CD4-positive, alpha-beta T cell treated with Interleukin-15 for 4 hours (primary cell): ENCODE measurements at places on chromosomes 6 and 20.

- no peak for DNase-seq
Measured at GRCh38 chr6:27777614-27778355, 134.4 kb downstream of the OR2B2 start.

DNA sequence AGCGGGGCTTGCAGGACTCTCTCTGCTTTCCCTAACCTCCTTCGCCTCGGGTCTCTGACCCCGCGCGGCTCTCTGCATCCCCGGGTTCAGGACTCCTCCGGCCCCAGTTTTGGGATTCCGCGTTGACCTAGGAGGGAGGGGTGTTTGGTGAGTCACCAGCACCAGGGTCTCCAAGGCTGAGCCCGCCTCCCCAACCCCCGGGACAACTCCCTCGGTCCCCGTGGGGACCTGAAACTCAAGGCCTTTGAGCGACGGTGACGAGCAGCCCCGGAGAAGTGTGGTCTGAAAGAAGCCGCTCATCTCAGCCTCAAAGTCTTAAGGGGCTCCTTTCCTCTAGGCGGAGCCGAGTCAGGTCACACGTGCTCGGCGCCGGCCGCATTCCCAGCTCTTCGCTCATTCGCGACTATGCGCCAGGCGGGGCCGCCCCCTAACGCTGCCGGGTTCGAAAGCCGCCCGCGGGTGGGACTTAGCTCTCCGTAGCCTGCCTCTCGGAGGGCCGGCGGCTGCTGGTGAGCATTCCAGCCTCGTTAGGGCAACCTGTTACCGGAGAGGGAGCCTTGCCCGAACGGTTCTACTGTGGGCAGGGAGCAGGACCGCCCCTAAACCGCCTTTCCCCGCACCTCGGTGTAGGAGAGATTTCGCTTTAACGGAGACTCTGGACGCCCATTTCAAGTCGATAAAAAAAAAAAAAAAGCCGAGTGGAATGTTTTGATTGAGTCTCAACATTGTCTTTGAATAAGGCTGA is 3.0 kb upstream of the PRDM13 start:
- DNase-seq, result no peak

DNA sequence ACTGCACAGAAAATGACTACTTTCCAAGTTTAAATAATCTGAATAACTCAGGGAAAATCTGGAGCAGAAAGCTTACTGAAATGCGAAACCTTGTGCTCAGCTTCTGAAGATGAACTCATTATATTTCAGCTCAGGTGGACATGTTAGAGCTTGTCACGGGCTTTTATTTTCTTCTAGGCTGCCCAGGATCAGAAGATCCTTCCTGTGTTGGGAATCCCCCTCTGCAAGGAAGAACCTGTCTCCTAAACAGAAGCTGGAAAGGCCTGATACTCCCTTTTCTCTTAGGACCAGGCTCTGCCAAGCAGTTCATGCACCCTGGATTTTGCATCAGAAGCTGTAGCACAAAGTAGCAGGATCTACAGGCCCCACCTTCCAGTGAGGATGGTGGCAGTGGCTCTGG is 5.1 kb upstream of the SLC2A12 start:
- no peak for DNase-seq

GRCh38 chr6:16420337-16420714 is 181.9 kb downstream of the GMPR start:
- no peak for DNase-seq

DNA sequence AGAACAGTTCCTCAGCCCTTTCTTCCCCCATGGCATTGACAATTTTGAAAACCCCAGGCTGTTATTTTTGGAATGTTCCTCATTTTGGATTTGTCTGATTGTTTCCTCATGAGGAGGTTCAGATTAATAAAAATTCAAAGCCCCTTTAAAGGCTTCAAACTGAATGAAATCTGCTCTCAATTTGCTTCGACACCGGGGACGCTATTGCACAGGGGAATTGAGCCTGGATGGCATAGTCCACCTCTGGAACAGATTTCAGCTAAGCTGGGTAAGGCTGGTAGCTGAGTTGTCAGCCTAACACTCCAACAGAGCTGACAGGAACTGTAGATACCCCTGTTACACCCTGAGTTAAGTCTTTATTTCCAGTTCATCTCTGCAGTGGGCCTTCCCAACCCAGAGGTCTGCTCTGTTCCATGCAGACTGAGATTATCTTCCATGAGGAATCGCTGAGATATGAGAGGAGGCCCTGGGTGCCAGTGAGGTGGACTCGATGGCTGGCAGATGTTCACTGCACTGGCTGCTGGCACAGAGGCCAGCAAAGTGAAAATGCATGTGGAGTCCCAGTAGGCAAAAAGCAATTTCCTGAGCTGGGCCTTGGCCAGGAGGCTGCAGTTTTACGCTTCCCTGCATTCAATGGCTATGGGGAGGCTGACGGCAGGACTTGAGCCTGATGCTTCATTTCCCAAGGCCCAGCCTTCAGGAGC is 73.3 kb upstream of the PAX1 start:
- no peak for DNase-seq

DNA sequence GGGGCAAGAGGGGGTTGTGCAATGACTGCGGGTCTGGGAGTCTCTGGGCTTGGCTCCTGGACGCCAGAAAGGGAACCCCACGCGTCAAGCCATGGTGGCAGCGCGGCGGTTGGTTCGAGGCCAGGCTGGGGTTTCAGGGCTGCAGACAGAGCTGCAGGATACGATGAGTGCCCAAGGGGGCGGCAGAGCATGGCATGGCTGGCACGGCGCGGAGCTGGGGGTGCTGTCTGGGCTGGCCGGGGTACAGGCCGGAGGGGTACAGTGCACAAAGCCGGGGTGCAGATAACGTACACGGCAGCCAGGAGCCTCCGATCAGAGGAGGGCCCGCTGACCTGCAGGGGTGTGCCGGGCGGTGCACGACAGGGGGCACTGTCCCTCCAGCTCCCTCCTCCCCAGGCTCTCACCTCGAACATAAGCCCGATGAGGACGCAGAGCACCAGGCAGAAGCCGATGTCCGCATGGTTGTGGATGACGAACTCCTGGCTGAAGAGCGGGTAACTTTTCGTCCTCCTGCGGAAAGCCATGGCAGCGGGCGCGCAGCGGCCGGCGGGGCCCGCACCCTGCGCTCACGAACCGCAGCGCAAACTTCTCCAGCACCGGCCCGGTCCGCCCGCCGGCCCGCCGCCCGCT is 353 bp downstream of the TRAM2 start:
- peak; percentile 61 for DNase-seq

DNA sequence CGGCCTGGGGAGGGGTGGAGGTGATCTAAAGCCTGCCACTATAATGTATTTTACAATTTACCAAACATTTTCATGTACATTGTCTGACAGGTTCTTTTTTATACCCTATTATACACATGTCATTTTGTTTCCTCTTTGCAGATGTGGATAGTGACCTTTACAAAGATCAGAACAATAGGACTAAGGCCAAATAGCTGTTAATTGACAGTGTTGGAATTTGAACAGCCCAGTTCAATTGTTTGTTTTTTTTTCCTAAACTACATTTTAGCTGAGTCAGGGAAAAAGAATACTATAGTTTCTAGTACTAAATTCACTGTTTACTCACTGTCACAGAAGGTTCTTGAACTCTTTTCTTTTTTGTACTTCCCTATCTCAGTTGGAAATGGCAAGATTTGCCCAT is 40.2 kb downstream of the PGM3 start:
- no peak for DNase-seq

GRCh38 chr20:62572980-62573379 is 69.3 kb upstream of the SLCO4A1 start:
- DNase-seq, result no peak

DNA sequence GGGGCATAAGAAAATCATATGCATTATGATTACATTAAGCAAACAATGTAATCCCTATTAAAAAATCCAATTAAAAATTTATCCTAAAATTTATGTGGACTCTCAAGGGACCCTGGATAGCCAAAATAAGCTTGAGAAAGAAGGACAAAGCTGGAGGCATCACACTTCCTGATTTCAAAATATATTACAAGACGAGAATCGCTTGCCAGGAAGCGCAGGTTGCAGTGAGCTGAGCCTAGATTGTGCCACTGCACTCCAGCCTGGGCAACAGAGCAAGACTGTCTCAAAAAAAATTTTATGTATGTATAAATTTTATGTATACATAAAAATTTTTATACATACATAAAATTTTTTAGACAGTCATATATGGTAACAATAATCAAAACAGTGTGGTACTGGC is 48.5 kb upstream of the GCNT2 start:
- DNase-seq, result no peak

DNA sequence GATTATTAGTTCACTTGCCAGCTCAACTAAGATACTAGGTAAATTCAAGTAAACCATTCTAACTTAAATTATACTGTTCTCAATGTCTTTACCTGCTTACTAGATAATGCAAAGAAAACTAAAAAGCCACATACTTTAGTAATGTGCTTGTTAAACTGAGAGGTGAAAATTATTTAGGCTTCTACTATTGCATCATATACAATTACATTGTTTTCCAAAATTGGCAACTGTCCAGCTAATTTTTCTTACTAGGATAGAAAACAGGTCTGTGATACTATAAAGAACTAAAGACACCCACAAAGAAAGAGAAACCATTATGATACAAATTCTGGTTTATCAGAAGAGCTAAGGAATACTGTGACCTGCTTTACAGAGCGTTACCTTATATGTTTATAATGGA is 45.6 kb upstream of the ALDH8A1 start:
- DNase-seq, result no peak

GRCh38 chr20:1013566-1014340 is 11.6 kb upstream of the RSPO4 start:
- DNase-seq, result no peak

GRCh38 chr6:25794784-25795183 is 37.1 kb downstream of the SLC17A1 start:
- no peak for DNase-seq

DNA sequence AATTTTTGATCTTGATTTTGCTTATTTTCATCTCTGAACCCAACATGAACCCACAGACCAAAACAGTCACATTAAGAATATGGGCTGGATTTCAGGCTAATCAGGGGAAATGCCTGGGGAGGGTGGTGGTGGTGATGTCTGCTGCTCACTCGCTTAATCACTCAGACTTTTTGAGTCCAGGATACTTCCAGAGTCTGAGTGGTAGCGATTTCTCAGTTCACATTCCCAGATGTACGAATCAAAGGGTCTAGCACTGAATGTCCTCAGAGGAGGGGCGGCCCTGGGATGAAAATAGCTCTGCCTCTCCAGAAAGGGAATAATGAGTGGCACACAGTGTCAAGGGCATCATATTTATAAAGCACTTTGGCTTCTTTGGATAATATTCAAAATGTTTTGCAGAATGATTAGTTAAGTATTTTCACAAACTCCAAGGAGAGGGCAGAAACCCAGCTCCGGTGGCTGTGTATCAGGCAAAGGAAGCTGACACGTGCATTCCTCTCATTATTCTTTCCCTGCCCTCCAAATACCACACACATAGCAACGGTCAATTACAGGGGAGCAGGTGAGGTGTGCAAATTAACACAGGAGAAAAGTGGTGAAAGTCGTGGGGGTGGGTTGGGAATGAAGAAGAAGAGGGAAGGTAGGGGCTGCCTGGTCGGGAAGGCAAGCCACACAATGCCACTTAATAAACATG is 345.2 kb upstream of the RSPO3 start:
- DNase-seq, result no peak

GRCh38 chr6:35522660-35523658 is 10.3 kb upstream of the TULP1 start:
- peak; percentile 71 for DNase-seq

DNA sequence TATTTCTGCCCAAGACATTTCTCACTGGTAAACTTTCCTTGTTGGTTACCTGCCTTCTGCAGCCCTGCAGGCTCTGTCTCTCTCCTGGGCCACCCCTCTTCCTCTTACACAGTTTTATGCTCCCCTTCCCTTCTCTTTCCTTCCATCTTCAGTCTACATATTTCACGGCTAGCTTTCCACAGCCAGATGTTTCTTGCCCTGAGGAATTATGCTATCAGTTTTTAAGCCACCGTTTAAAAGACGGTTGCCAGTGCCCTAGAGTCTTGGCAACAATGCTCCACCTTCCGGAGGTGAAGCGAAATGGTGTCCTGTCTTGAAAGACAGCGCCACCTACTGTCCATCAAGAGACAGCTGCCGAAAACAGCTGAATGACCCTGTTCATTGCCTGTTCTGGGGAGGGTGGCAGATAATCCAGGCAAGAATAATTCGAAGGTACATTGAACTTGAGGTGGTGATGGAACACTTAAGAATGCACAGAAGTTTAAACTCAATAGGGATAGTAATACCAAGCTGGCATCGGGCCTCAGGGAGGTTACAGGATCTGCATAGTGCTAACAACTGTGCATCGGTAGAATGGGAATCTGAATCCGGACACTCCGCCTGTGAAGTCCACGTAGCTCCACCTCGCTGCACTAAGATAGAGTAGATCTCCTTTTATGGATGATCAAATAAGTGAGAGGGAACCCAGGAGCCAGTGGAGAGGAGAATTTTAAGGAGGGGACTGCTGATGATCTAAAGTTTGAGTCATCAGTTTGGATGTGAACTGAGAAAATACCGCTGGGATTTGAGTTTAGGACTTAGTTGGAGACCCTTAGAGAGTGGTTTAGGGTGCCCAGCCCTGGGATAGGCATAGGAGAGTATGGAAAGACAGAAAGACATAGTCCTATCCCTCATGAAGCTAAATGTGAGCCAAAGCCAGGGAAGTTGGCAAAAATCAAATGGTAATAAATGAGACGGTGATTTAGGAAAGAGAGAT is 4.8 kb upstream of the TRIM40 start:
- DNase-seq, result peak; percentile 82

- no peak for DNase-seq
Measured at GRCh38 chr6:98136333-98136732, 698.0 kb upstream of the POU3F2 start.

GRCh38 chr6:124714728-124715127 is 247.5 kb upstream of the RNF217 start:
- no peak for DNase-seq

DNA sequence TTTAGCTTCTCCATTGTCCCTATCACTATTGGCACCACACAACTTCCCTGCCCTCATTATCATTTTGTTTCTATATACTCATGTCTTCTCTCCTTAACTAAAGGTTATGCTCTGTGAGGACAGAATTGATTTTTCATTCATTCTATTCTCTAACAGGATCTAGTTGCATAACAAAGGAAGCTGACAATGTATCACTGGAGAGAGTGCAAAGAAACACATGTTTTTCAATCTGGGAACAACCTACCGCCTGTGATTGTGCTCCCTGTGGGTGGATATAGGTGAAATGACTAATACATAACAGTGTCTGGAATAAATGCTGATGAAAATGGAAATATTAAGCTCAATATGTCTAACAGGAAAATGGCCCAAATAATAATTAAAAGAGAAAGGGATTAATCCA is 56.6 kb downstream of the COL12A1 start:
- DNase-seq, result no peak

DNA sequence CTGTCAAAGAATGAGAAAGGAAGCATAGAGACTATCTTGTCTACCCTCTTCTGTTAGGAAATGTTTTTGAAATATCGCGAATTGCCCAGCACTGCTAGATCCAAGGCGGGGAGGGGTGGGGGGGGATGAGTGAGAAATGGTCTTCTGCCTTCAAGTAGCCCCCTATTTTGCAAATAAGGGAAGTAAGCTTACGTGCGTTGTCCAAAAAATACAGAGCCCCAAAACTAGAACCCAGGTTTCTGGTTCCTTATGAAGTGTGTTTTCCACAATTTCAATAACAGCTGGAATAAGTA is 923 bp upstream of the ILRUN start:
- DNase-seq, result no peak
